ENCODE measurements at places on chromosomes 11 and 22. TPM values are rescaled to one million over a fixed set of nuclear protein-coding genes. Genes with fewer than 3 reads are reported as not detected.

- no peaks in the 10 kb centered on the region for H3K27me3 ChIP-seq
- no peak overlapping the region for H3K27ac ChIP-seq
- no peak for DNase-seq
- H3K4me3 ChIP-seq, result no peak overlapping the region
- no peaks in the 10 kb centered on the region for H3K36me3 ChIP-seq
Observed at GRCh38 chr11:121032546-121032945, 8.6 kb downstream of the TBCEL start.

DNA sequence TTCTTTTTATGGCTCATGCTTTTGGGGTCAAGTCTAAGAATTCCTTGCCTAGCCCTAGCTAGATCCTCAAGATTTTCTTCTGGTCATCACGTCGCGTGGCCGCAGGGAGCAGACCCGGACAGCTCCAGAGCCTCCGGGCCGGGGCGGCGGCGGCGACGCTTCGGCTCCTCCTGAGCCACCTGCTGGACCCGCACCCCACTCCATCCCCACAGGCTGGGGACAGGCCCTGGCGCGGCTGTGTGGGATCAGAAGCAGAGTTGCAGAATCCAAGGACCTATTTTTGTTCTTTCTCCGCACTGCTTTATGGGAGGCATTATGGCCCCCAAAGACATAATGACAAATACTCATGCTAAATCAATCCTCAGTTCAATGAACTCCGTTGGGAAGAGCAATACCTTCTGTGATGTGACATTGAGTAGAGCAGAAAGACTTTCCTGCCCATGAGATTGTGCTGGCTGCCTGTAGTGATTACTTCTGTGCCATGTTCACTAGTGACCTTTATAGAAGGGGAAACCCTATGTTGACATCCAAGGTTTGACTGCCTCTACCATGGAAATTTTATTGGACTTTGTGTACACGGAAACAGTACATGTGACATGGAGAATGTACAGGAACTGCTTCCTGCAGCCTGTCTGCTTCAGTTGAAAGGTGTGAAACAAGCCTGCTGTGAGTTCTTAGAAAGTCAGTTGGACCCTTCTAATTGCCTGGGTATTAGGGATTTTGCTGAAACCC lies 12.4 kb upstream of the SCARF2 start:
- no peaks in the 10 kb centered on the region for H3K4me1 ChIP-seq
- no peak overlapping the region for H3K27ac ChIP-seq
- DNase-seq, result no peak
- H3K4me3 ChIP-seq, result no peak overlapping the region
- peaks cover 37% of the 10 kb centered on the region for H3K36me3 ChIP-seq

GRCh38 chr11:107549253-107549953 lies 16.1 kb downstream of the ALKBH8 start:
- no peak overlapping the region for H3K27ac ChIP-seq
- DNase-seq, result no peak
- no peak overlapping the region for H3K4me3 ChIP-seq
- H3K4me1 ChIP-seq, result no peaks in the 10 kb centered on the region
- peaks cover 13% of the 10 kb centered on the region for H3K36me3 ChIP-seq
- H3K27me3 ChIP-seq, result no peaks in the 10 kb centered on the region

NRIP3 gene
- total RNA-seq, result 2.3 TPM

GRCh38 chr11:66112041-66112491 lies 42.0 kb downstream of the PACS1 start:
- no peaks in the 10 kb centered on the region for H3K36me3 ChIP-seq
- H3K4me1 ChIP-seq, result no peaks in the 10 kb centered on the region
- peak overlapping the region; percentile 39 for H3K27ac ChIP-seq
- no peaks in the 10 kb centered on the region for H3K27me3 ChIP-seq
- no peak overlapping the region for H3K4me3 ChIP-seq

DNA sequence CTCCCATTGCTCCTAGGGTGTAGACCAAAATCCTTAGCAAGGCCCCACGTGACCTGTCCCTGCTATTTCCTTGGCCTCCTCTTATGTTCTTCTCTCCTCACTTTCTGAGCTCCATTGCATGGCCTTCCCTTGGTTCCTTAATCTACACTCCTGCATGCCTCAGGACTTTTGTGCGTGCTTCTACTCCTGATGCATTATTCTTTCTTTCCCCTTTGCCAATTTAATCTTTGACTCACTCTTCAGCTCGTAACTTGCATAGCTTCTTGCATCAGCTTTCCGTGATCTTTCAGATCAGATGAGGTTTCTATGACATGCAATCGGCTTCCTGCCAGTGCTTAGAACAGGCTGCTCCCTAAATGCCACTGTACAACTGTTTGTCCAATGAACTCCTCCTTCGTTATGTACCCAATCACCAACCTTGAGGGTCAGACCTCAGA lies 261.6 kb upstream of the CADM1 start:
- no peaks in the 10 kb centered on the region for H3K27me3 ChIP-seq
- no peak for DNase-seq
- no peaks in the 10 kb centered on the region for H3K36me3 ChIP-seq
- H3K4me1 ChIP-seq, result peaks cover 3% of the 10 kb centered on the region

SPON1 gene
- 16.0 TPM for total RNA-seq

DNA sequence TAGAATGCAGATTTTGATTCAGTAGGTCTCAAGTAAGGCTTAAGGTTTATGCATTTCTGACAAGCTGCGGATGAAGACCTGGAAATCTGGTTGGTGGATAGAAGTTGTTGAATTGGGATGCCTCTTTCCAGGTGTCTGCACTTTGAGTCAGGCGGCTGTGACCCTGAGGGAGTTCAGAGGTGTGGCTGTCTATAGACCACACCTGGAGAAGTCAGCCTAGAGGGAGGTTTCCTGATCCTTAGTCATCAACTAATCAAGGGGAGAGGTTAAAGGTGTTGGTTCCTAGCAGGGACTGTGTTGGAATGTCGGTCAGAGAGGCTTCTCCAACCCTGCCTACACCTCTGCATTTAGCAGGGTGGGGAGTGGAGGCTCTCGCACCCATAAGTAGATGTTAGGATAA lies 8.0 kb downstream of the GLB1L2 start:
- H3K4me3 ChIP-seq, result no peak overlapping the region
- H3K27ac ChIP-seq, result no peak overlapping the region
- DNase-seq, result no peak

AQP11 gene
- not detected for total RNA-seq

GRCh38 chr11:125941619-125942611 lies 3.9 kb upstream of the VSIG10L2 start:
- no peaks in the 10 kb centered on the region for H3K4me1 ChIP-seq
- no peak overlapping the region for H3K27ac ChIP-seq
- no peaks in the 10 kb centered on the region for H3K27me3 ChIP-seq

DNA sequence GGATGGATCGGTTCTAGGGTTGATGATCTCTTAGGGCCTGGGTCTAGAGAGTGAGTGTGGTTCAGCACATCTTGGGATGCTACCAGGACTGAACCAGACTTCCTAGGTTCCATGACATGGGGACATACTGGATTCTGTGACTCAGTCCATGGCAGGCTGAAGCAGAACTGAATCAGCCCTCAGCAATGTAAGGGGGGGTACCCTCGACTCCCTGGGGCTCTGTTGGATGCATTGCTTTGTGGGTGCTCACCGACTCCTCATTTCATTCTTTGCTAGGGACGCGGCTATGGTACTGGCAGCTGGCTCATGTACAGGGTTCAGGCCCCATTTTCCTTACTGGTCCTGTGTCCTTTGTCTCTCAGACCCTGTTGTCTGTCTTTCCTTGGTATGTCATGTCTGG lies 733 bp upstream of the GRAMD1B start:
- peaks cover 18% of the 10 kb centered on the region for H3K27me3 ChIP-seq
- no peak for DNase-seq
- peaks cover 16% of the 10 kb centered on the region for H3K4me1 ChIP-seq
- no peak overlapping the region for H3K4me3 ChIP-seq

GRCh38 chr11:104619751-104620150 lies 278.5 kb downstream of the CASP12 start:
- no peaks in the 10 kb centered on the region for H3K4me1 ChIP-seq
- DNase-seq, result no peak
- no peak overlapping the region for H3K4me3 ChIP-seq
- H3K27ac ChIP-seq, result no peak overlapping the region
- H3K36me3 ChIP-seq, result no peaks in the 10 kb centered on the region

OR4D5 gene
- total RNA-seq, result not detected

GRCh38 chr22:48209473-48210197 lies 1447.2 kb downstream of the TBC1D22A start:
- H3K36me3 ChIP-seq, result no peaks in the 10 kb centered on the region
- DNase-seq, result no peak
- no peaks in the 10 kb centered on the region for H3K27me3 ChIP-seq
- no peak overlapping the region for H3K27ac ChIP-seq
- H3K4me3 ChIP-seq, result no peak overlapping the region

- no peaks in the 10 kb centered on the region for H3K36me3 ChIP-seq
- DNase-seq, result no peak
- H3K4me3 ChIP-seq, result no peak overlapping the region
- no peak overlapping the region for H3K27ac ChIP-seq
- H3K4me1 ChIP-seq, result no peaks in the 10 kb centered on the region
Observed at GRCh38 chr11:79025622-79026021, 415.2 kb downstream of the TENM4 start.

A4GALT gene
- total RNA-seq, result 51.0 TPM

GRCh38 chr11:77205467-77206263 lies 77.6 kb downstream of the MYO7A start:
- no peak overlapping the region for H3K4me3 ChIP-seq
- H3K36me3 ChIP-seq, result no peaks in the 10 kb centered on the region
- no peak for DNase-seq
- H3K27ac ChIP-seq, result no peak overlapping the region
- no peaks in the 10 kb centered on the region for H3K4me1 ChIP-seq

DNA sequence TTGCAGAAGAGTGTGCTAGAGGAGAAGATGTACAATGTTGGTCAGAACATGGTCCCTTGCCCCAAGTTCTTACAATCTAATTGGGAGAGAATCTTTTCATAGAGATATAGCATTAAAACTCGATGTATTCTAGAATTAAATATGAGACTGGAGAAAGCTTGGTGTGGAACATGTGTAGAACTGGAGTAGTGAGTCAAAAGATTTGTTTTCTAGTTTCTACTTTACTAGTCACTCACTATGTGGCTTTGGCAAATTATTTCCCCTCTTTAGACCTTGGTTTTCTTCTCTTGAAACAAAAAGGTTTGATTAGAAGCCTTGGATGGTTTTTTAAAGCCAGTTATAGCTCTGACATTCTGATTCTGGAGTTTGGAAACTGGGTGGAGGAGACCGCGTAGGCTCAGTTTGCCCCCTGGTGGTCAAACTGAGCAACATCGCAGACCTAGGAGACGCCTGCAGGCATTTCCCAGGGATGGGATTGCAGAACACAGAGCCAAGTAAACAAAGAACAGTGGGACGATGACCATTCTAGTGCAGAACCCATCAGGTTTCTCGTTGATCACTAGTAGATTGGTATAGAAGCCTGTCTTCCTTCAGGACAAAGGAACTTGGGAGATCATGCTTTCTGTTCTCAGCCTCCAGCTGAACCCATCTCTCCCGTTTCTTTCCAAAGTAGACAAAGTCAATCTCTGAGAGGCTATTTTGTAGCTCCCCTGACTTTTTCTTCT lies 8.5 kb upstream of the CHRDL2 start:
- DNase-seq, result no peak
- no peaks in the 10 kb centered on the region for H3K4me1 ChIP-seq
- no peaks in the 10 kb centered on the region for H3K27me3 ChIP-seq
- H3K27ac ChIP-seq, result no peak overlapping the region
- no peak overlapping the region for H3K4me3 ChIP-seq
- H3K36me3 ChIP-seq, result no peaks in the 10 kb centered on the region

- H3K27me3 ChIP-seq, result no peaks in the 10 kb centered on the region
- no peak overlapping the region for H3K27ac ChIP-seq
- H3K36me3 ChIP-seq, result no peaks in the 10 kb centered on the region
- no peak overlapping the region for H3K4me3 ChIP-seq
- no peaks in the 10 kb centered on the region for H3K4me1 ChIP-seq
Observed at GRCh38 chr11:87832211-87832610, 343.0 kb downstream of the RAB38 start.

DNA sequence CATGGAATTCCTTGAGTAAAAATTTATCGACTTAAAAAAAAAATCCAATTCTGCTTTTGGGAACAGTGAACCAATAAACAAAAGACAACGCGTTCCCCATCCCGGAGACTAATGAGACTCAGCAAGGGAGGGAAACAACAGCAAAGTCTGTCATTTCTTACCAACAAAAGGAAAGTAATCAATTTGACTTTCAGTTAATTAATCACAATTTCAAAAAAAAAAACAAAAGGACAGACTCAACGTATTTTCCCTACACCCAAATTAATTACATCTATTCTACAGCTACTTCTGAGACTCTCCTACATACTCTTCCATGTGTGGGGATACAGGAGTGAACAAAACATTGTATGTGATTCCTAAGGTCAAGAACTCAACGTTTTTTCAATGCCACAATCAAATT lies 1.9 kb downstream of the RDX start:
- no peaks in the 10 kb centered on the region for H3K27me3 ChIP-seq
- no peak overlapping the region for H3K4me3 ChIP-seq
- no peak for DNase-seq
- no peaks in the 10 kb centered on the region for H3K36me3 ChIP-seq
- H3K4me1 ChIP-seq, result peaks cover 22% of the 10 kb centered on the region

- peak; percentile 65 for DNase-seq
- peaks cover 38% of the 10 kb centered on the region for H3K4me1 ChIP-seq
- H3K27ac ChIP-seq, result peak overlapping the region; percentile 27
- H3K36me3 ChIP-seq, result peaks cover 10% of the 10 kb centered on the region
Observed at GRCh38 chr11:702462-703461, 3.3 kb upstream of the EPS8L2 start.

RAD9A gene
- total RNA-seq, result 15.8 TPM

GRCh38 chr22:23984430-23984829 lies 4.5 kb downstream of the GSTT2 start:
- no peak for DNase-seq
- no peaks in the 10 kb centered on the region for H3K4me1 ChIP-seq
- H3K27me3 ChIP-seq, result no peaks in the 10 kb centered on the region
- no peaks in the 10 kb centered on the region for H3K36me3 ChIP-seq

LDHAL6A gene
- total RNA-seq, result not detected

GRCh38 chr22:41612603-41613306 lies 8.1 kb downstream of the DESI1 start:
- no peaks in the 10 kb centered on the region for H3K36me3 ChIP-seq
- no peak overlapping the region for H3K4me3 ChIP-seq
- no peak for DNase-seq
- no peaks in the 10 kb centered on the region for H3K27me3 ChIP-seq
- no peaks in the 10 kb centered on the region for H3K4me1 ChIP-seq

GVQW3 gene
- total RNA-seq, result 0.41 TPM

DNA sequence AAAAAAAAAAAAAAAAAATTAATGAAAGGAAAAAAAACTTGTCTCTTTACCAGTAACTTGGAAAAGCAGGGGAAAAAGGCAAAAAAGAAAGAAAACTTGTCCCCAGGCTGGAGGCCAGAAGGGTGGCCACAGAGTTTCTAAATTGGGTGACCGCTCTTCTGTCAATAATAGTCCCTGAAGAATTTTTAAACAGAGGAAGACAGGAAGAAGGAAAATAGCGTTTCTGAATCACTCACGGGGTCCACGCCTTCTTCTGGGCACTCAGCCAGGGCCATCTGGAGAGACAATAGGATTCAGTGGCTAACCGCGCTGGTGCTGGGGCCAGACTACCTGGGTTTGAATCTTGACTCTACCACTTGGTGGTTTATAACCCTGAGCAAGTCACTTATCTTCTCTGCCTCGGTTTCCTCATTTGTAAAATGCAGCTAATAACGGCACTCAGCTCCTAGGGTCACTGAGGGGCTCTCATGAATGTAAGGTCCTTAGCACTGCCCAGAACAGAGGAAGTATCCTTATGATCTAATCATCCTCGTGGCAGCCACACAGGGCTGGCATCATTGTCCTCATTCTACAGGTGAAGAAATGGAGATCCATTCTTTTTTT lies 7.0 kb downstream of the C11orf86 start:
- no peaks in the 10 kb centered on the region for H3K27me3 ChIP-seq
- DNase-seq, result peak; percentile 85
- H3K4me1 ChIP-seq, result peaks cover 8% of the 10 kb centered on the region

GRCh38 chr22:39114112-39114511 lies 17.1 kb downstream of the APOBEC3H start:
- DNase-seq, result no peak
- H3K27ac ChIP-seq, result no peak overlapping the region
- no peaks in the 10 kb centered on the region for H3K4me1 ChIP-seq
- no peaks in the 10 kb centered on the region for H3K27me3 ChIP-seq

Data from sigmoid colon (tissue), 7 donors.